ENCODE measurements at places on chromosomes 3 and 15.

- DNase-seq: no peak
Measured at GRCh38 chr15:61038910-61039309, 190.2 kb downstream of the RORA start.

DNA sequence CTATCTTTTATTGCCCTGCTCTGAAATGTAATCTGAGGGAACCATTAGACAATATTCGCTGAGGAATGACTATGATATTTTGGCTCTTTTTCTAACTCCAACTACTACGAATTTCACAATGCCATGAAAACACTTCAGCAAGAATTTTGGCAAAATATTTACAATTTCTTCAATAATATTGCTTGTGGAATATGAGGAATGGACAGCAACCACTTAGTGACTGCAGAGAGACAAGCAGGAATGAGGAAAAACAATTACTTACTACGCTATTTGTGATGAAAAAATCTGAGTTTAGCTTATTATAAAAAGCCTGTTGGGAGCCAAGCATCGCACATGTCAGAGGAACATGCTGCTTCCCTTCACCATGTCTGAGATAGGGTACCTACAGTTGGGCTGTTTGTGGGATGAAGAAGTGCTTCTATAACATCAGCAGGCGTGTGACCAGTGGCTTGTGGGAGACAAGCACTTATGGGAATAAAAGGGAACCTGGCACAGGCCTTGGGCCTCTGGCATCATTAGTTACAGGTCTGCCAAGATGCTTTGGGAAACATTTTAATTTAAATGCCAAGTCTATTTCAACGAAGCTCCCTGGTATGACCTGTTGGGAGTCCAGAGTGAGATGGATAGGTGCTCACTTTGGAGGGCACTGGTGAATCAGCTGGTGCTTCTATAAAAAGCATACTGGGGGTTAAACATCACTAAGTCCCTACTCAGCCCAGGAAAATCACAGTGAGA, 2.7 kb upstream of the PLCL2 start:
- DNase-seq: no peak

DNA sequence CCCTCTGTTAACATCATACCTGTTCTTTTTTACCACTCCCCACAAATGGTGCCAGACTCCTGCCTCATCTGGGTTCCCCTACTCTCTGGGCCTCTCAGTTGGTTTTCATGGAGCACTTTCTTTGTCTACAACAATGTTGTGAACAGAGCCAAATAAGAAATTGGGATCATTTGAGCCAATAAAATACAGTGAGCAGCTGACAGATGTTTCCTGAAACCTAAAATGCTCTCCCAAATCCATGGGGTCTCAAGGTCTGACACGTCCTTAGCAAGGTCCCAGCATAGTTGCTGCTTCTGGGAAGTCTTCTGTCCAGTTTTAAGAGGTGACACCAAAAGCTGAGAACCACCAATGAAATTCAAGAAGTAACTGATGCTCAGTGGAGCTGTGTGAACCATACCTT, 1.7 kb downstream of the NMNAT3 start:
- DNase-seq: no peak

- DNase-seq: no peak
Measured at GRCh38 chr3:82685761-82686160, 924.3 kb upstream of the GBE1 start.

DNA sequence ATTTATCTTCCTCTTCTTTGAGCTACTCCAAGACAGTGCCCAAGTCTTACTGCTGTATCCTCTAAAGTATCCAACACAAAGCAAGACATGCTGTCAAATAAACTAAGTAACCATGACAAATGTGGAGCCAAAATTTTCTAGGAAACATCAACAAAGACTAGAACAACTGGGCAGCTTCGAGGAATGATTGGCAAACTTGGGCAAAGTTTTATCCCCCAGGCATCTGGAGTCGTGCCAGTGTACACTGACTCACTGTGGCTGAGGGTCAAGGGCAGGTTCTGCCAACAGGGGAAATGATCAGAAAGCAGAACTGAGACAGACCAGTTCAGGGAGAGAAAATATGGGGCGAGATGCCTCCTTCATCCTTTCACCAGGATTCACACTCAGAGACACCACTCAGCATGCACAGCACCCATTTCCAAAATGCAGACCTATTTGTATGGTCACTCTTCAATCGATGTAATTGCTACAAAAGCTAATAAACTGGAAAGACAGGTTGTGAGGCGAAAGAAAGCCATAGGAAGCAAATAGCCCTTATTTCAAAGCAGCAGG, 65.8 kb downstream of the MB21D2 start:
- DNase-seq: no peak

- no peak for DNase-seq
Measured at GRCh38 chr15:67611370-67612369, 69.2 kb downstream of the MAP2K5 start.

DNA sequence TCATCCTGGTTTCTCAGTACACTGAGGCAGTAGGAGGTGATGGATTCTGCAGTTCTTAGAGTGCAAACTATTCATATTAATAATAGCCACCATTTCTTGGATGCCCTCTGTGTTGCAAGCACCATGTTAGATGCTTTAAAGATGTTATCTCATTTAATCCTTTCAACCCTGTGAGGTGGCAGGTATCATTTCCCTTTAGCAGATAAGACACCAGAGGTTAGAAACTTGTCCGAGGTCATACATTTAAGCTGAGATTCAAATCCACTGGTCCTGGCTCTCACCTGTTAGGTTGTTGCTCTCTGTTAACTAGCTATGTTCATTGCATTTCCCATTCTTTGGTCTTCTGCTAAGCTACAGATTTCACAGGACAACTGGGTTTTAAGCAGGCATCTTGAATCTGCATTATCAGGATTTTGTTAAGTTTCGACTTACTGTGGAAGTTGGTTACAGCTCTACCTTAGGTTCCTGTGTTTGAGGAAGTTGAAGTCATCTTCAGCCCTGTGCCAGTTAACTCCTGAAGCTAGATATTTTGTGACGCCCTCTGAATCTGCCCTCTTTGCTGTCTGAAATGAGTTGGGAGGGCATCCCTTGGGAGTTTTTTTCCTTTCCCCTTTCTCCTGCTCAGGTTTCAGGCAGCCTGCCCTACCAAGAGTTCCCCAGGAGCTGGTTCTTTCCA, 6.4 kb downstream of the PDE8A start:
- DNase-seq: no peak

DNA sequence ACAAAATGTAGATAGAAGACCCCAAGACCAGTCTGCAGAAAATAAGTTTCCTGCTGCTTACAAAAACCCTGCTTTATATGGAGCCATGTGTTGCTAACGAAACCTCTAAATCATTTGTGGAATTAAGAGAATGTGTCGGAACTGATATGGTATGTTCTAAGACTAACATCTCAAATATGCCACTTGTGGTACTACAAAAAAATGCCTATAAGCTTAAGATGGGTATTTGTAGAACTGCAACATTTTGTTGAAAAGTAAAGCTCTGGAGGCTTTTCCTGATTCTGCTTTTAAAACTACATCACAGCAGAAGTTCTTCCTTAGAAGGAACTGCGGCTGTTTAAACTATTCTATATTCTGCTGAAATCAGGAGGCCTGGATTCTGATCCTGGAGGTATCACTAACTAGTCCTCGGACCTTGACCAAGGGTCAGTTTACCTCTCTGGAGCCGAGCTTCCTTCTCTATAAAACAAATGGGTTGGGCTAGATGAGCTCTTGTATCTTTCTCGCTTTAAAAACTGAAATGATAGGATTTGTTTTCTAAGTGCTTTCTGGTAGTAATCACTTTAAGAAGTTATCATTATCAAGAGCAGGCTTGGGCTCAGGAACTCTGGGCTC, 74.9 kb downstream of the RAD18 start:
- no peak for DNase-seq

DNA sequence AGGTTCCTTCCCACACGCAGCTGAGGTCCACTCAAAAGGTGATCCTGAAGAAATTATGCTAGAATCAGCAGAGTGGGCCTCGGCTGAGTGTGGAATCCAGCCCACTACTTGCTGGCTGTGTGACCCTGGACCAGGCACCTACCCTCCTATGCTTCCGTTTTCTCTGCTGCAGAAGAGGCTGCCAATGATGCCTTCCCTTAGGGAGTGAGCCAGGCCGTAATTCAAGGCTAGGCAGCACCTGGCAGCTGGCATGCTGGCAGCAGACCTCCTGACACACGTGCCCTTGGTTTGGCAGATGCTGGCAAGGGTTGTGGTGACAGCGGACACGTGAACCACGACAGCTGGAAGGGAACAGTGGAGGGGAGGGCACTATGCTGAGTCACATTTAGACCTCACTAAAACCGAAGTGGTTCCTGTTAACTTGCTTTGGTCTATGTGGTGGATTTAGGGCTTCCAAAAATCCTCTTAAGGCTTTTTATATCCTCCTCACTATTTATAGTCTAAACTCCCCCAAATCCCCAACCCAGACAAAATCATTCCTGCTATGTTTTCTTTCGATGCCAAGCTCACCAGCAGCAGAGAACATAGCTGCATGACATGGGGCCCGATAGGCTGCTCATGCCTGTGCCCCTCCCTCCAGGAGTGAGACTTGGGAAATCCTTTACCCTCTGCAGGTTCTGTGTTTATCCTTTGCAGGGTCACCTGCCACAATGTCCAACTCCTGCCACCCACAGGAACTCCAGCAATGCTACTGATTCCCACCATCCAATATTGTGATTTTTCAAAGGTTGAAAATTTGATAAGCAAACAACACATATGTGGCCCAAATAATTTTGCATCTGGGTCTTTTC, 10.6 kb upstream of the PCSK6 start:
- DNase-seq: no peak
